ENCODE measurements at places on chromosomes 13 and 19.

DNA sequence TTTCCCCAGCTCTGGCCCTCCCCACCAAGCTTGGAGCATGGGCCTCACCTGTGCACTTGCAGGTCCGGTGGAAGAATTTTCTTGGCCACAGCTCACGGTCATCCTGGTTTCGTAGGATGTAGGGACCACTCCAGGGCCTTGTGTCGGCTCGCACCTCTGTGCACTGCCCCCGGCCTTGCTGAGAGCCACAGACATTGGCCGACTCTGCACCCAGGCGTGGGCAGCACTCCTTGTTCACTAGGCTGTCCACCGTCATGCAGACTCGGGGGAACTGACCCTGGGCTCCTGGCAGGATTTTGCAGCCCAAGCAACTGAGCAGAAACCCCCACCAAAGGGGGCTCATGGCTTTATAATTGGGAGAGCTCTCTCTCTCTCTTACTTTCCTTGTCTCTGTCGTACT, 569 bp downstream of the DCT start:
- DNase-seq: no peak

DNA sequence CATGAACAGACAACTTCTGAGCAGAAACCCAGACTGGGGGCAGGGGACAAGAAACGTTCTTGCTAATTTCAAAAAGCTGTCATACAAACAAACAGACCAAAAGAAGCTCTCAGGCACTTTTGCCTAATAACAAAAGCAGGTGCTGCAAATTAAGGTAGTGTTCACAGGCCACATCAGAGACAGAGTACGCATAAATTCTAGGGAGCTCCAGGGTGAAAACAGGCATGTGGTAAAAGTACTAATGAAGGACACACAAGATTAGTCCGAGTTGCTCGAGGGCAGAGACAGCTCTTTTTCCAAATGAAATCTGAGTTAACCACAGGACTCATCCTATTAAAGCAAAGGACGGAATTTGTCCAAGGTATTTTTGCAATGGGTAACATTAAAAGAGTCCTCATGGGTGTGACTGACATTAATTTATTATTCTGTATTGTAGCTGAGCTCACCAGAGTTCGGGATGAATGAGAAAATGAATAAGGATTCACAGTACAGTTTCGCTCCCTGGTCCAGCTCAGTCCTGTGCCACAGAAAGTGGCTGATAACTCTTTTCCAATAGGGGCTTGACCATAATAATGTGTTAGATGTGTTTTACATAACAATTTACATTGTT, 197.3 kb downstream of the LHFPL6 start:
- no peak for DNase-seq

GRCh38 chr19:10474962-10475451, 28.1 kb downstream of the KEAP1 start:
- DNase-seq: no peak

- DNase-seq: no peak
Observed at GRCh38 chr13:72970301-72970880, 88.4 kb upstream of the KLF5 start.

- no peak for DNase-seq
Observed at GRCh38 chr19:10338940-10339339, 484 bp downstream of the ICAM3 start.

GRCh38 chr13:83184819-83185218, 697.5 kb downstream of the SLITRK1 start:
- DNase-seq: no peak

DNA sequence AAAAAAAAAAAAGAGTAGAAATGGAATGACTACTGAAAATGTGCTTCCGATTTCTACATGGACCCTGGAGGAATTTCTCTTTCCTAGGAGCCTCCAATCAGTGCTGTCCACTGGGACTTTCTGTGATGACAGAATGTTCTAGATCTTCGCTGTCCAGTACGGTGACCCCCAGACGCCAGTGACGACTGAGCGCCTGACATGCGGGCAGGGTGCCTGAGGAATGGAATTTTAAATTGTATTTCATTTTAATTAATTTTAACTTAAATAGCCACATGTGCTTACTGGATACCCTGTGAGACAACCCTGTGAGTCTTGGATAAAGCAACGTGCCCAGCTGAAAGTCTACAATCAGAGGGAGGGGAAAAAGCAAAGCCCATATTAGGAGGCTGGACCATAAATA, 4.1 kb upstream of the TLE6 start:
- DNase-seq: no peak

DNA sequence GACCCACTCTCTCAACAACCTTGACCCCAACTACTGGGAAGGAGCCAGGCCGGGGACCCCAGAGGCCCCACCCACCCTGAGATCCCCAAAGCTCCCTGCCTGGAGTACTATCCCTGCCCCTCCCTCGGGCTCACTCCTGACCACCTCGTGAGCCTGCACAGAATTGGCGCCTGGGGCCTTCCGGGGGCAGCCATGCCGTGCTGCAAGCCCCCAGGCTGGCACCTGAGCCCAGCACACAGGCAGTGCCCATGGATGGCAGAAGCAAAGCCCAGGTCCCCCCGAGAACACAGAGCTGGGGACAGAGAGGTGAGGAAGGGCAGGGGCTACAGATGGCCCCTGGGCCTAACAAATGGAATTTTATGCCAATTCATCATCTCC, 13.9 kb downstream of the LSM4 start:
- DNase-seq: no peak

- DNase-seq: no peak
Observed at GRCh38 chr13:59494560-59494970, 669.2 kb downstream of the DIAPH3 start.

- no peak for DNase-seq
Observed at GRCh38 chr13:74555651-74556420, 421.6 kb upstream of the KLF12 start.

DNA sequence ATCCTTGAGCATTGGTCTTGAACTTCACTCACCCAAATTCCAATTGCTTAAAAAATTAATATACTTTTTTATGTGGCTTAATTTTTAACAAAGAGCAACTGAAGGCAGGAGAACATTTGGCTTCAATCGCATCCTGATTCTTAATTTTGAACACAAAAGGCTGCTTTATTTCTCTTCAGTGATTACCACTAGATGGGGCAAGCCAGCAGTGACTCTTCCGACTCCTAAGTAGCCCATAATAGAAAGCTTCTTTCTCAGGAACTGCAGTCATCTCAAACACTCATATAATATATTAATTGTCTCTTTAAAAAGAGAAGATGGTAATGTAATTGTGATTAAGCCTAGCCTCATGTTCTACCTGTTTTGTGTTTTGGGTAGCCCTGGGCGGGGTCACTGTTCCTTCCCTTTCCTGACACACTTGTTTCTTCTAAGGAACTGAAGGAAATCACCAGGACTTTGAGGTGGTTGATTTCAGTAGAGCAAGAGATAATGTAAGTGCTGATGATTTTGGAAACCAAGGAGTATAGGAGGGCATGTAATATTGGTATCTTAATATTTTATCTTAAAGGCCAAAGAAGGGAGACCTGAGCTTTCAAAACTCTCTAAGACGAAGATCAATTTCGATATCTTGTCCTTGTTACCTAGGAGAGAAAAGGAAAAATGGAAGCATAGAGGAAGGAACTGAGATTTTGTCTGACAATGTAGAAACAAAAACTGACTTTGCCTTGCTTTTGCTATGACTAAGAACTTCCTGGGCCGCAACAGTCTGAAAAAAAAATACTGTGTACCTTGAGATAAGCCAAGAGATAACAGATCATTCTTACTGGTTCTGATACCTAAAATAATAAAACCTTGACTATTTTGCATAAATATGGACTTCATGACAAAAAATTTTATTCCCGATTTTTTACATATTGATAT, 73.1 kb downstream of the TNFSF13B start:
- no peak for DNase-seq

- no peak for DNase-seq
Observed at GRCh38 chr13:26623125-26623524, 65.6 kb downstream of the WASF3 start.

DNA sequence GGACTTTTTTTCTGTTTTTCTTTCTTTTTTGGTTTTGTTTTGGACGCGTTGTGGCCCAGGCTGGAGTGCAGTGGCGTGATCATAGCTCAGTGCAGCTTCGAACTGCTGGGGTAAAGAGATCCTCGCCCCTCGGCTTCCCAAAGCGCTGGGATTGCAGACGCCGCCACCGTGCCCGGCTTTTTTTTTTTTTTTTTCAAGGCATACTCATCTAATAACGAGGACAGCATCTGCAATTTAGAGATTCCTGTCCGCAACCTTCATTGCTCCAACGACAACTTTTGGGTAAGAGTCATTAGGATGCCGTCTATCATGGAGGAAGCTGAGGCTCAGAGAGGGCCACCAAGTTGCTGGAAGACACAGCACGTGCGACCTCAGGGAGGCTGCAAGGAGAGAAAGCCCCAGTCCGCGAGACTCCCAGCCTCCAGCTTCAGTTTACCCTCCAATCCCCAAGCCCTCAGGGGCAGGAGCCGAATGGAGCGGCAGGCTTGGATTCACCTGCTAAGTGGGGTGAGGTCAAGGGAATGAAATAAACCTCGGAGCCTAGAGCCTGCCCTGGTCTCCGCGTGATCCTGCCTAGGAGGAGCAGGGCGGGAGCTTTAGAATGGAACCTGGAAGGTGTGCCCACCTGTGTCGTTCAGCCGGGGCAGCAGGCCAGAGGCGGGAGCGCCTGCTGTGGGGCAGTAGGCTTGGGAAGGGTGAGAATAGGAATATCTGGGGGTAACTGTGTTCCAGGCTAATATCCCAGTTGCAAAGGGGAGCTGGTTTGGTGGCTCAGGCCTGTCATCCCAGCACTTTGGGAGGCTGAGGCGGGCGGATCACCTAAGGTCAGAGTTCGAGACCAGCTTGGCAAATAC, 676 bp upstream of the POLRMT start:
- no peak for DNase-seq

GRCh38 chr13:75481176-75482069, 546 bp downstream of the TBC1D4 start:
- no peak for DNase-seq

DNA sequence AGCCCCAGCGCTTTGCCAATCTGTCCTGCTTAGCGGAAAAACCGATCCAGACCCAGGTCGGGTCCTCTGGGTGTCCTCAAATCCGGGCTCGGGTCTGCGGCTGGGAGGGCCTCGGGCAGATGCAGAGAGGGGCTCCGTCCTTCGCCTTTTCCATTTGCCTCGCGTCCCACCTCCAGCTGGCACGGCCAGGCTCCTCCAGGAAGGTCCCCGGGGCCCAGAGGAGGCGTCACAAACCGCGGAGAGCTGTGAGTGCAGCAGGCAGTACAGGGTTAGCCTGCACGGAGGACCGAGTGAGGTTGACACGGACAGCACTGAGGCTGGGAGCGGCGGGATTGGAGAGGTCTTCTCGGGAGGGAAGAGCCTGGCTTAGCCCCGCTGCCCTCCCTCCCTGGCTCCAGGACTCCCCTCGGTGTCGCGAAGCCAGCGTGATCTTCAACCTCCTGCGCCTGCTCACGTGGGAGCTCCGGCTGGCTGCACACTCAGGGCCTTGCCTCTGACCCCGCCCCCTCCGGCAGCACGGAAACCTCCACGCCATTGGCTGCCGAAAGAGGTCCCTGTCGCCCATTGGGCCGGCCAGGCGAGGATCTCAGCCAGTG, 2.8 kb upstream of the IFNL2 start:
- no peak for DNase-seq

GRCh38 chr19:7372810-7373209, 24.1 kb downstream of the ARHGEF18 start:
- DNase-seq: no peak

GRCh38 chr13:52864941-52865340, 16.5 kb upstream of the PCDH8 start:
- no peak for DNase-seq

DNA sequence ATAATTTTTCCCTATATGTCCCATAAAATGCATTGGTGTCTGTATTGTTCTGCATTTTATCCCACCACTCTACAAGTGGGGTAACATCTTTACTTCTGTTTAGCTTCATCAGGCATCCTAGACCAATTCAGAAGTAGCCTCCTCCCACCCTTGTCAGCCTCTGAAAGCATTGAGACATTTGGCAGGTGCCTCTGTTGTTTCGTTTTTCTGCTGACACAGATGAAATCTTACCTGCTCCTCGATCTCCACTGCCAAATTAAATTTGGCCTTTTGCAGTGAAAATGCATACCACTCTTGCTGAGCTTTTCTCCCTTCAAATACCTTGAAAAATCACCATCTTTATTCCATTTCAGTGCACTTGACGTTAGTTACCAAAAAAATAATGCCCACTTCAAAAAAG, 83.5 kb upstream of the STARD13 start:
- DNase-seq: no peak

- DNase-seq: no peak
Observed at GRCh38 chr13:52810526-52810925, 37.9 kb downstream of the PCDH8 start.

- no peak for DNase-seq
Observed at GRCh38 chr13:33775339-33776108, 42.4 kb upstream of the RFC3 start.

DNA sequence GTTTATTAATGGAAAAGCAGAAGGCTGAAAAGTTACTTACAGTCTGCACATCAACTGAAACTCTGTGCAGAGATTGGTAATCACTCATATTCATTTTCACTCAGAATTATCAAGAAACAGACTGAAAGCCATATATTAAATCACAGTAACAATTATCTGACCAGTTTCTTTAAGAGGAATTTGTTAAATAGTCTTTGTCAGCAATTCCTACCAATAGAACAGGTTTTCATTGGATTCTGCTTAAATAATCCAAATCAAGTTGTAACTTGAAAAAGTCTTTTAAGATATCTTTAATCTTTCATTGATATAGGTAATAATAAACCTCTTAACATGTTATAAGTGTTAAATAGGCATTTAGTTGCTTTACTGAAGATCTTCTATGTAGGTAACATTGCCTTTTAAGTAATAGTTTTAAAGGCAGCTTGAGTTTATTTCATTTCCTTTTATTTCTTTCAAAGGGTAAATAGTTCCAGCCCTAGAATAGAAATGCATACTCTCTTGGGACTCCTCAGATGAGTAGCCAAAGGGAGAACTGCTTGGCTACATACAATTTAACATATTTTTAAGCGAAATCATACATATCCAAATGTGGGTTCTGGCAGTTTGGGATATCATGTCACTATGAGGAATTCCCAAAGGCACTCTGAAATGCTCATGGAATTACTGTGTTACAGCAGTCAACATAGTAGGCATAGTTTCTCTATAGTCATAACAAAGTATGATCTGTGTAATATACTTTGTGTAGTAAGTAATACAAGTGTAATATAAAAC, 326.0 kb upstream of the SPRY2 start:
- DNase-seq: no peak

DNA sequence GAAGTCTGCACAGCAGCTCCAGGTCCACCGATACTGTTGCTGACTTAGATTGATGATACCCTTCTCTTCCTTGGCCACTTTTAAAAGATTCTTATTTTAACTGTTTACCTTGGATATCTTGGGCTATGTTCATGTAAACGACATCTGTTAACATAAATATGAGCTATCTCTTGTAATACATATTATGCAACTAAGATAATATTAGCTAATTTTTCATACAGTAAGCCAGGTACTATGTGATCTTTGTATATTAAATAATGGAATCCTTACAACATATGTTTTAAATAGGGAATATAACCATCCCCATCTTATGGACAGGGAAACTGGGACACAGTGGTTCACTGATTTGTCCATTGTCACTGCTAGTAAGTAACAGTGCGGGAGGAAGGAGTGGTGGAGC, 37.9 kb downstream of the TNFRSF19 start:
- no peak for DNase-seq
